ENCODE measurements at places on chromosomes 5 and 9. TPM values are rescaled to one million over a fixed set of nuclear protein-coding genes. Genes with fewer than 3 reads are reported as not detected.

- DNase-seq, result peak; percentile 55
Observed at GRCh38 chr5:72180925-72181324, 73.7 kb downstream of the MAP1B start.

The PPP3R2 gene
- total RNA-seq, result not detected

DNA sequence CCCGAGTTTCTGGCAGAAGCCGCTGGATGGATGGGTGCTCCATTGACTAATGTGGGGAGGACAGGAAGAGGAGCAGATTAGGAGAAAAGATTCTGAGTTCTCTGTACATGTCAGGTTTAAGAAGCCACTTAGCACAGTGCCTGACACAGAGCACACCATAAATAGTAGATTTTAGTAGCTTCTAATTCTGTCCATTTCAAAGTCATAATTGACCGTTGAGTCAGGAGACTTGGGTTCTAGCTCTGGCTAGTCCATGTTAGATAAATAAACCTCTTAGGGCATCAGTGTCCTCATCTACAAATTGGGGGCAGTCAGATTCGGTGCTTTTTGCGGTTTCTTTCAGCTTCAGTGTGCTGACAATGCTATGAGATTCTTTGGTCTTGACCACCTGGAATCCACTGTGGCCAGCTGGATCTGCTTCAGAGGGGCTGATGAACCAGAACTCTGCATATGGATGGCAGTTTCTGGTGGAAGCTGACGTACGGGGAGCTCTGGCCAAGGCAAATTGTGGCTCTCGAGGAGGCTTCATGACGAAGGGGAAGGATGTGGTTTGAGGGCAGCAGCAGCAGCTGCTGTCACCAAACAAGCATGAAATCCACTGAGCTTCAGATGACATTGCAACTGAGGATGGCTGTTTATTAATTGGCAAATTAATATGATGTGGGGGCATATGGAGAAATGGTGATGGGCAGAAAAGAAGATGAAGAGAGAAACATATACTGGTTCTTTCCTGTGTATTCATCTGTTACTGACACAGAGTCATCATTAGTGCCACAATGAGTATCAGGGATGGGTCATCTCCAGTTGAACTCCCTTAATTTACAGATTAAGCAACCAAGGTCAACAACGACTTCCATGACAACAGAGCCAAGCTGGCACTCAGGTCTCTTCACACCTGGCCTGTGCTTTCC lies 134.4 kb downstream of the AOPEP start:
- DNase-seq, result peak; percentile 52

DNA sequence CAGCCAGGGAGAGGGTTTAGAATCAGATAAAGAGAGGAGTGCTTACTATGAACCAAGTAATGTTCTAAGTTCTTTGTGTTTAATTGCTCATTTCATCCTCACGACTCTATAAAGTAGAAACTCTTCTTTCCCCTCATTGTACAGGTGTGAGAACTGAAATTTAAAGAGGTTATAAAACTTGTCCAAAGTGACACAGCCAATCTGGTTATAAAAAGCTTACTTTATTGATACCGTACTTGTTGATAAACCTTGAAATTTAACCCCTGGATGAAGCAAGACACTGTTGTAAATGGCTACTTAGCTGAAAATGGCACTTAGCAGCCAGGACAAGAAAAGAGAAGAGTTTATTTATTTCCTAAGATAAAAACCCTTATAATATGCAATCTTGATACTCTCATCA lies 702.4 kb downstream of the KCTD16 start:
- no peak for DNase-seq

The COQ4 gene
- total RNA-seq, result 29.1 TPM

The SLCO6A1 gene
- not detected for total RNA-seq

- DNase-seq, result peak; percentile 47
Observed at GRCh38 chr5:78886341-78887230, 98.5 kb downstream of the ARSB start.

The TAF7 gene
- 65.9 TPM for total RNA-seq

The SLC2A6 gene
- 10.1 TPM for total RNA-seq

The PCDH1 gene
- 3.5 TPM for total RNA-seq

The BRINP1 gene
- 9.0 TPM for total RNA-seq

The ALG2 gene
- 61.7 TPM for total RNA-seq

- DNase-seq, result peak; percentile 68
Observed at GRCh38 chr9:101601904-101602765, 7.4 kb upstream of the PPP3R2 start.

The C9orf153 gene
- not detected for total RNA-seq

DNA sequence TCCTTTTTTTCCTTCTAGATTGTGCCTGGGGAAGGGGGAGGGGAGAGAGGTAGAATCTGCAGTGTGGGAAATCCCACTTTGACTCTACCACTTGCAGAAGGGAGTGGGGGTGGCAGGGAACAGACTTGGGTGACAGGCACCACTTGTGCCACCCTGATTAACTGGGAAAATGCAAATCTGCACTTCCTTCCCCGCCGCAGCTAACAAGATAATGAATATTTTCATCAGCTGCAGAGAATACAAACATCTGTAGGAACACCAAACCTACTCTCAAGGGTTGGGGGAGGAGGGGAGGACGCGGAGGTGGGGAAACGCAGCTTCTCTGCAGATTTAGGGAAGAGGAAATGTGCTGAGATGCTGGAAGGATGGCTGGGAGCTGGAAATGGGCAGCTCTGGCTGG lies 73.5 kb downstream of the TRIM32 start:
- DNase-seq, result no peak

GRCh38 chr5:127555826-127556225 lies 38.4 kb downstream of the PRRC1 start:
- no peak for DNase-seq

GRCh38 chr5:15791274-15791673 lies 291.3 kb downstream of the FBXL7 start:
- DNase-seq, result peak; percentile 14
